Tongue (tissue), 3 donors: ENCODE measurements at places on chromosomes 1 and 21. TPM values are rescaled to one million over a fixed set of nuclear protein-coding genes. Genes with fewer than 3 reads are reported as not detected.

The TENT5C gene
- total RNA-seq: 13.3 TPM

The IBA57 gene
- 11.4 TPM for total RNA-seq

The CHI3L1 gene
- 1.3 TPM for total RNA-seq

The CLDN17 gene
- total RNA-seq: not detected

The TRPM2 gene
- total RNA-seq: 2.2 TPM

The OR10Z1 gene
- total RNA-seq: not detected

The RPTN gene
- not detected for total RNA-seq

The DCDC2B gene
- not detected for total RNA-seq

The CD101 gene
- 3.0 TPM for total RNA-seq

The ANXA9 gene
- 1.6 TPM for total RNA-seq

The EDARADD gene
- 1.4 TPM for total RNA-seq

The TCHHL1 gene
- not detected for total RNA-seq

The RHOU gene
- 19.2 TPM for total RNA-seq

The OR2T2 gene
- total RNA-seq: not detected

The CHRM3 gene
- 6.1 TPM for total RNA-seq

The MACO1 gene
- 18.7 TPM for total RNA-seq

The NGF gene
- total RNA-seq: 2.3 TPM

The PGBD2 gene
- total RNA-seq: 9.1 TPM

The FGR gene
- total RNA-seq: 6.6 TPM

The MLLT11 gene
- 1.6 TPM for total RNA-seq
